ENCODE measurements at places on chromosomes 1 and 21. TPM values are rescaled to one million over a fixed set of nuclear protein-coding genes. Genes with fewer than 3 reads are reported as not detected.

CELA2B gene
- not detected for total RNA-seq

HSD17B7 gene
- total RNA-seq: 29.3 TPM

ZMPSTE24 gene
- total RNA-seq: 30.5 TPM

SLC35D1 gene
- total RNA-seq: 11.0 TPM

IL19 gene
- total RNA-seq: 0.21 TPM

HAO2 gene
- total RNA-seq: not detected

MARK1 gene
- total RNA-seq: not detected

OXCT2 gene
- total RNA-seq: 1.9 TPM

MORC3 gene
- 27.7 TPM for total RNA-seq

KLHDC9 gene
- 1.6 TPM for total RNA-seq

CD53 gene
- 246 TPM for total RNA-seq

TAS1R3 gene
- not detected for total RNA-seq

HTR6 gene
- 0.17 TPM for total RNA-seq

SPRR4 gene
- not detected for total RNA-seq

DNASE2B gene
- not detected for total RNA-seq

WNT9A gene
- total RNA-seq: 0.12 TPM
